Tibial artery (tissue), 4 donors: ENCODE measurements at places on chromosomes 7 and 10.
A peak's percentile ranks its signal among the peaks of the same experiment; 100 is the strongest.

- no peak for DNase-seq
Measured at GRCh38 chr7:129401967-129402860, 32.0 kb upstream of the STRIP2 start.

DNA sequence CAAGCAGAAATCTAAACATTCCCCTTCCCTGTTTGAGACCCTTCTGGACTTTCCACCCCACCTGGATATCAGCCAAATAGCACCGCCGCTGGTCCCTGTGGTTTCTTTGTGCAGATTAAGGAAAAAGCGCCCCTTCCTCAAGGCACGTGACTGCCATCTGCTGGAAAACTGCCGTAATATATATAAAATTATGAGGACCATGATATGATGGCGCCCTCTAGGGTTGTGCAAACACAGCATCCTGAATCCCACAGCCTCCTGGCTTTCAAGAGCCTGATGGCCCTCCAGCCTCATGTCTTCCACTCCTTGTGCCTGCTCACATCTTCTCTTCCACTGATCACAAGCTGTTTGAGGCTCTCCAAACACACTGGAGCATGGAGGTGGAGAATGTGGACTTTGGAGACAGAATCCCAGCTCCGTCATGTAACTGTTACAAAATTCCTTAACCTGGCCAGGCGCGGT, 121.3 kb downstream of the MYL10 start:
- DNase-seq: no peak

GRCh38 chr7:148905093-148905666, 21.1 kb upstream of the EZH2 start:
- no peak for DNase-seq

GRCh38 chr10:21919117-21919516, 84.4 kb downstream of the DNAJC1 start:
- no peak for DNase-seq

DNA sequence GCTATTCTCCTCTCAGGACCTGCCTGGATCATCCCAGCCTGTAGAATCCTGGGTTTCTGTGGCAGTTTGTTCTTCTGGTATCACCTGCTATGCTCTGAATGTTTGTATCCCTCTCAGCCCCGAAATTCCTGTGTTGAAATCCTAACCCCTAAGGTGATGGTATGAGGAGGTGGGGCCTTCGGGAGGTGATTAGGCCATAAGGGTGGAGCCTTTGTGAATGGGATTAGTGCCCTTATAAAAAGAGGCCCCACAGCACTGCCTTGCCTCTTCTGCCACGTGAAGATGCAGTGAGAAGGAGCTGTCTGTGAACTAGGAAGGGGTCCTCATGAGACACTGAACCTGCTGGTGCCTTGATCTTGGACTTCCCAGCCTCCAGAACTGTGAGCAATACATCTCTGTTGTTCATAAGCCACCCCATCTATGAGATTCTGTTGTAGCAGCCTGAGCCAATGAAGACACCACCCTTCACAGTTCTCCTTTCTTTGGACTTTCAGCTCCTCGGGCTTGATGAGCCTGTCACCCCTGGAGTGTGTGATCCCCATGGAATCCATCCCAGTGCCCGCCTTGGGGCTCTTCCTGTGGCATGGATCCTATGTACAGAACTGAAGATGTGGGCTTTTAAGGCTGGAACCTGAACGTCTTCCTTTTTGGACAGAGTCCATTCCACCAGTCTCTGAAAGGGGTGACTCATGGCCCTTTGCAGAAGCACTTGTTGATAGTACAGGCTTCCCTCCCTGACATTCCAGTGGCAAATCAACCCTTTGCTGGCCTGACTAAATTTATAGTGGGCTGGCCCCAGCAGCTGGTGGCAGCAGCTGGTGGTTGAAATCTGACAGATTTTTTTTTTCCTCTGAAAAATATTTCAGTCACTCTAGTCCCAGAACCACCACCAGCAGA, 138.0 kb downstream of the TACC2 start:
- DNase-seq: peak; percentile 75

DNA sequence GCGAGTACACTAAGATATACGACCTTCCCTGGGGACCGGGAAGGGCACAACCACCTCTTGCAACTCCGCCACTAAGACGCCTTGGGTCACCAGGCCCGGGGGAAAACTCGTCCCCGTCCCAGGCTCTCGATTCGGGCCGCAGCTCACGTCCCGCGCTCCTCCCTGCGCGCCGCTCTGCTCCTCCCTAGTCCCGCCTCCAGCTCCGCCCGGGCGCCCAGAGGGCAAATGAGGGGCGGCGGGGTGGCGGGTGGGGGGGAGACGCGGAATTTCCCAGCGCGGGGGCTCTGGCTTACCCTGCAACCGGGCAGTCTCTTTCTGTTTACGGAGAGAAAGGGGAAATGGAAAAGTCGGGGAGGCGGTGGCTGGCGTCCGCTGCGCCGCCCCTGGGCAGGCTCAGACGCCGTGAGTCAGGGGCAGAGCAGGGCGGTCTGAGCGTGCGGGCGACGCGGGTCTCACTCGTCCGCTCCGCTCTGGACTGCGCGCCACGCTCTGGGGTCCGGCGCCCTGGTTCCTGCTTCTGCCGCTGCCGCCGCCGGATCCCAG, at the start of gene MAP3K8:
TSS of gene MAP3K8 (plus strand) at position 455 of the 543 bp plus-strand sequence. CDS start 4,755 bp downstream, outside the sequence.
- peak; percentile 93 for DNase-seq

GRCh38 chr7:49443515-49443914, 329.9 kb upstream of the VWC2 start:
- DNase-seq: no peak
